Endothelial cell (in vitro differentiated cells): ENCODE measurements at places on chromosomes 7 and 10. TPM values are rescaled to one million over a fixed set of nuclear protein-coding genes. Genes with fewer than 3 reads are reported as not detected.

DNA sequence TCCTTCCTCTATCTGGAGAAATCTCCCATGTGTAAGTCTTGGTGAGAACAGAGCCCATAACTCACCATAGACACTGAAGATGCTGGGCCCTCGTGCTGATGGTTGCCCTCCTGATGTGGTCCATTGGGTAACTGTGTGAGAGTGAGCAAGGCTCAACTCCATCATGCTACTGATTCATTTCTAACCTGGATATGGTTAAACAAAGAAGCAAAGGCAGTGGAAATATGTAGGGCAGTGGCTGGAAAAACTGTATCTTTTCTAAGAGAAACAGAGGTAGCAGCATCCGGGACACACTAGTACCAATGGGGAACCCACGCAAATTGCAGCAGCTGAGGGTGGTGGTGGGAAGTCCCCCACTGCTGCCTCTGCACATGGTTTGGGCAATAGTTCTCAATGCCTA lies 221.7 kb downstream of the KLF6 start:
- no peak for DNase-seq

- no peak for DNase-seq
These were observed 37.4 kb upstream of the CDCA7L start for GRCh38 chr7:21983056-21983455.

- DNase-seq, result no peak
These were observed 277.1 kb upstream of the PCDH15 start for GRCh38 chr10:55078121-55078520.

- DNase-seq, result no peak
These were observed 57.2 kb downstream of the CALML3 start for GRCh38 chr10:5581670-5582566.

DNA sequence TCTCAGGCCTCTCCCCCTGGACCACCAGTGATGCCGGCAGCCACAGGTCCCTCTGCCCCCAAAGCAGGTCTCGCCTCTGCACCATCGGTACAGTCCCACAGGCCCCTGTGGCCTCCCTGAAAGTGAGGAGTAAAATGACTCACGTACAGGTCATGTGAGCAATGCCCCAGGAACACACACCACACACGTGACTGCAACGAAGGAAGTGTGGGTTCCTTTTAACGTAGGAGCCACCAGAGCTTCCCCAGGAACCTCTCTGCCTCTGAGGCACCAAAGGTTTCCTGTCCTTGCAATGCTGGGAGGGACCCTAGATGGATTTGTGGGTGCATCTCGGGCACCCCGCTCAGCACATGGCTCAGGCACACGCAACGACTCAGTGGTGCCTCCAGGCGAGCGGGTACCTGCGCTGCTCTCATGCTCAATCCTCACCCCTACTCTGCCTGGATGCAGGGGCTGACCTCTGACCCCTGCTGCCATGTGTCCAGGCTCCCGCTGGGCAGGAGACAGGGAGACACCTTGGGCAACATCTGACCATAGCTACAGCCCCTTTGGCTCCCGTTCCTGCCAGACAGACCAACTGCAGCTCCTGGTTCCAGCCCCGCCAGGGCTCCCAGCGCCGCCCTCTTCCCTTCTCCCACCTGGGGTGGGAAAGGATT lies 120.7 kb downstream of the PRKAG2 start:
- DNase-seq, result no peak

DNA sequence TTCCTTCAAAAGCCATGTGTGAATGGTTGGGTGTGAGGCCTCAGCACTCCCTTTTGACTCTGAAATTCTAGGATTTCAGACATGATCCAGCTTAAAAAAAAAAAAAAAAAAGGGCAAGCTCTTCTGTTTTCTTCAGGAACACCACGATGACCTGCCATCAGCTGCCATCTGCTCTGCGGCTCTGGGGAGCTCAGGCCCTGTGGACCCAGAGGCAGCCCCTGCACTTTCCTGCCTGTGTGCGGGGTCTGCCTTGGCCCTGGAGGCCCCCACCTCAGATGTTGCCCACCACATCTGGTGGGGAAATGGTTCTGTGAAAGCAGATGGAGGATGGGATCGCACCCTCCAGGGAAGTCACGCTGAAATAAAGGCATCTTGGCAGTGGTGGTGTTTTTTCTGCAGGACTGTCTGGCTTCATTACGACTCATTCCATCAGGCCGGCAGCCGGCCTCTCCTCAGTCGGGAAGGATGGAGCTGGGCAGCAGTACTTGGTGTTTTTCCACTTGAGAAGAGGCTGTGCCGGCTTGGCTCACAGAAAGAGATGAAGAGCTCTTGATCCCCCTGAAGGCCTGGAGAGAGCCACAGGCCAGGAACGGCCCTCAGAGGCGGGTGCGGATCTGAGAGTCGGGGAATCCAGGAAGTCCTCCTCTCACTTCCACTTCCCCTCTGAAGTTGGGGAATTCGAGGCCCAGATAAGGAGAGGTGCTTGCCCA lies 66.1 kb upstream of the AQP1 start:
- peak; percentile 28 for DNase-seq

- DNase-seq, result no peak
These were observed 31.2 kb upstream of the GARS1 start for GRCh38 chr7:30563326-30563942.

GRCh38 chr7:70338015-70338414 lies 739.7 kb downstream of the AUTS2 start:
- no peak for DNase-seq

DNA sequence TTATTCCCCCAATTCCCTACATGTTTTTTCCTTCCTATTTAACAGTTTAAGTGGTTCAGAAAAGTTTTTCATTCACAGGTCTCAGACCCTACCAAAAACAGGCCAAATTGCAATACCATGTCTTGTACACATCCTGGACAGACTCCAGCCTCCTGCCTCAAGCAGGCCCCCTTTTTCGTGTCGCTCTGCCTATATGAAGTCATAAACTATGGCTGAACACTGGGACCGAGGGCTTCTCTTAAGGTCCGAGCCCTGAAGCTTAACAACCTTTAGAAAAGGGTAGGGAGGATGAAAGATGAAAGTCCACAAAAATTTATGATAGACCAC lies 1.4 kb downstream of the FBXW4 start:
- DNase-seq, result no peak

- no peak for DNase-seq
These were observed 48.1 kb downstream of the CCNY start for GRCh38 chr10:35384265-35384868.

- DNase-seq, result peak; percentile 52
These were observed 59.4 kb downstream of the CUZD1 start for GRCh38 chr10:122786269-122786668.

GRCh38 chr10:4215963-4216575 lies 431.1 kb upstream of the KLF6 start:
- no peak for DNase-seq

- DNase-seq, result no peak
These were observed 11.1 kb downstream of the CDK1 start for GRCh38 chr10:60789340-60789739.

- DNase-seq, result no peak
These were observed 17.2 kb downstream of the PALD1 start for GRCh38 chr10:70495691-70496261.

- no peak for DNase-seq
These were observed 10.5 kb downstream of the TMEM273 start for GRCh38 chr10:49177391-49178355.

PTPN12 gene
- 186 TPM for total RNA-seq

PNLIPRP2 gene
- not detected for total RNA-seq

MMRN2 gene
- total RNA-seq, result 563 TPM

UNCX gene
- not detected for total RNA-seq

TMEM176B gene
- total RNA-seq, result 1.4 TPM

PUS7 gene
- total RNA-seq, result 14.4 TPM

NEUROD6 gene
- not detected for total RNA-seq

CYP2C19 gene
- total RNA-seq, result not detected

SPDYE8 gene
- total RNA-seq, result 0.13 TPM
